ENCODE measurements at places on chromosomes 3 and 15.

- no peak for DNase-seq
These were observed 92.1 kb upstream of the CHD2 start for GRCh38 chr15:92807971-92808571.

DNA sequence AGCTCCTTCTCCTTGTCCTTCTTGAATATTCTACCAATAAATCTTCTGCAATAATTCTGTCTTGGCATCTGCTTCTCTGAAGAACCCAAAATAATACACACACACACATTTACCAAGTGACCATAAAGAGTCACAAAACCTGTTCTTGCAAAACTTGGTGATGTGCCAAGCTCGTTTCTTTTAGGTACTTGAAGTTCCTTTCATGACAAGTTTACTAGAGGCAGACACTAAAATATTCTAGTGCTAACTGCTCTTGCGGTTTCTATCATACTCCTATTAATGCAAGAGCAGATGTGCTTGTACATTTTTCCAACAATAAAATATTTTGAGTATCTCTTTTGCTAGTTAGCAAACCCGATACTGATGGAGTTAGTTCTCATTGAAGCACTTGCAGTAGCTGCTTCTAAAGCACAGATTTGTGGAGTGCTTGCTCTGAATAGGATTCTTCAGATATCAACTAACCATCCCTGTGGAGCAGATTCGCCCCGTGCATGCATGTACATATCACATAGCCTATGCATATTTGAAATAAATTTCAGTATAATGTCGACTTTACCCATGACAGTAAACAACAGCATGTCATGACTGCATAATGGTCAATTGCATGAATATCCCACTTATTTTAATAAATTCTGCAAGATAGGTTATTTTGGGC lies 23.2 kb downstream of the HHLA2 start:
- DNase-seq: no peak

- no peak for DNase-seq
These were observed 37.3 kb upstream of the CDV3 start for GRCh38 chr3:133535971-133536881.

- no peak for DNase-seq
These were observed 47.2 kb downstream of the TTC23 start for GRCh38 chr15:99202176-99202552.

DNA sequence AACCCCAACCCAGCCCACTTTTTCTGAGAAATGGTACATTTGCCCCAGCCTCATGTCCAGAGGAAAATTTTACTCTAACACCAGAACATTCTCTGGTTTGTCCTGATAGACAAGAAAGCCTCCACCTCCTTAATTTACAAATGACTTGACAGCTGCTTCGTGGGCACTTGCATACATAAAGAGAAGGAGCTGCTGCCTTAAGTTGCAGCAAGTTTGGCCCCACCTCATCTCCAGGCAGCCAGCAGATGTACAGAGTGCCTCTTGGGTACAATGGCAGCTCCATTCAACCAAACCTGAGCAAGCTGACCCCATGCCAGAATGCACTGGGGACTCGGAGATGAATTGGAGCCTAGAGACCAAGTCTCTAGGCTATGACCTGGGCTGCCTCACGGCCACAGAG lies 6.2 kb upstream of the H1-8 start:
- no peak for DNase-seq

GRCh38 chr3:72032441-72033135 lies 247.6 kb upstream of the PROK2 start:
- DNase-seq: no peak

DNA sequence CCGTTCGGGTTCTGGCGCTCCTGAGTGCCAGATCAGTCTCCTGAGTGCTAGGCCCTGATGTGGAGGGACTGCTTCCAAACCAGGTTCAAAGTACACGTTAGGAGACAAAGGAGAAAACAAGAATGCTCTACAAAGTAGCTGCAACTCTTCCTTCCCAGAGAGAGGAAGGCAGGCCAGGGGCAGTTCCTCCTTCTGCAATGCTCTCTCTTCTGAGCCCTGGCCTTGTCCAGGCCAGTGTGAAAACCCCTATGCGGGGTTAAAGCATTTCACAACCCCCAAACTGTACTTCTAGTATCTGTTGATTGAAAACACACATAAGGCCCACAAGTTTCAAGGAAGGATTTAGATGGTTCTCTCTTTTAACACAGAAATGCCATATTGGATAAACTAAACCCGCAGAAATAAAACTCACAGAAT lies 9.7 kb upstream of the CALML4 start:
- DNase-seq: no peak

- DNase-seq: no peak
These were observed 14.2 kb downstream of the TMEM43 start for GRCh38 chr3:14138878-14139655.

DNA sequence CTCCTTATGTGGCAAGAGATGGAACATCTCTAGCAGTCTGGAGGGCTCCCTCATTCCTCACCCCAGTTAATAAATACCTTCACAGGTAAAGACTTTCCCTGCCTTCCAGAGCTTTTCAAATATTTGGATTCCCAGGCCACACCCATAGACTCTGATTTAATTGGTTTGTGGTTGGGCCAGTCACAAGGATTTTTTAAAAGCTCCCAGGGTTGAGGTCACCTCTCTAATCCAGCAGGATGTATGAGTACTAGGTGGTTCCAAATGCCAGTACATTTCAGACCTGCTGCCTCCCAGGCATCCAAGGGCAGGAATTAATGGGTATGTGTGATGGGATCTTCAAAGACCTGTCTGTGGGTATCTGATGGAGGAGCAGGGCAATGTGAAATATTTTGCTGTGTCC lies 312.8 kb downstream of the CLSTN2 start:
- DNase-seq: no peak

DNA sequence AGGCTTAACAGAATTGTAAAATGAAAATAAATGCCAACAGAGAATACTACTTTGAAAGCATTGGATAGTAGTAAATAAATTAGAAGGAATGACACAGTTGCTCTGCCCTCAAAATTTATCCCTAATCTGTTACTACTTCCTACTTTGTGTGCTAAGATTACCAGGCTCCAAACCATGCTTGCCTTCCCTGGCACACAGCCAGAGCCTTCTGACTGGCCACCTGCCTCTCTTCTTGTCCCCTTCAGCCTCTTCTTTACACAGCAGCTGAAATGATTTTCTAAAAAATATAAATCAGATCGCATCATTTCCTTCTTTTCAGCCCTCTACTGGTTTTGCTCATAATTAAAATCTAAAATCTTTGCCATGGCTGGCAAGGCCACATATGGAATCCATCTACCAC lies 334.1 kb downstream of the FHIT start:
- DNase-seq: no peak

GRCh38 chr3:8663177-8664061 lies 18.8 kb upstream of the SSUH2 start:
- DNase-seq: no peak

DNA sequence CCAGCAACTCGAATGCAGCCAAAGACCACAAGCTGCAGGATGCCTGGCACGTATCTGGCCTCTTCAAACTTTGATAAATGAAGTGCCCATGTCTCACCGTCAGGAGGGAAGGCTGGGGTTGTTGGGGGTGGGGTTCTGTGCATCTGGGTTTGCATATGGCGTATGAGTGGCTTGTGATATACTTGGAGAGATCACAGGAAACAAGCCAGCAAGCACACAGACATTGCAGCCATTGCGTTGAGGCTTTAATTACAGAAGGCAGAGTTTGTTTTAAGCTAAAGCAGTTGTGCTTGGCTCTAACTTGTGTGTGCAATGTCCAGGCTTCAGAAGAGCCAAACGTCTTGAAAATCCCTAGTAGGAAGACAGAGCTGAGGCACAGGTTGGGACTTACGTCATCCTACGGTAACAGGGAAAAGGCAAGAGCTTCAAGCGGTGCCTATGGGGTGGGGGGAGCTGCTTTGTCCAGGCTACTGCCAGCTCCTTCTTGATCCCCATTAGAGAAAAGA lies 109.2 kb downstream of the ASB7 start:
- no peak for DNase-seq

DNA sequence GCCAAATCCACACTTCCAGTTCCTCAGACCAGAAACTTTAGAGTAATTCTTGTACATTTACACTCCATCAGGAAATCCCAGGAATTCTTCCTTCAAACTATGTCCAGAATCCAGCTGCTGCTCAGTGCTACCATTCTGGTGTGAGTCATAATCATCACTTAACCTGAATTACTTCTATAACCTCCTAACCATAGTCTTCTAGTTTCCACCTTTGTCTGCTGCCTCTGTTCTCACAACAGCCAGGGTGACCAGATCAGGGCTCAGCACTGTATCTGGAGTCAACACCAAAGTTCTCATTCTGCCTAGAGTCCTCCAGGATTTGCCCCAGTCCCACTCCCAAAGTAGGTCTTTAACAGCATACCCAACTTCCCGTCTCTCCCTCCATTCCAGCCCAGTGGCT lies 3.4 kb downstream of the CLDND1 start:
- DNase-seq: no peak

GRCh38 chr3:100737334-100737733 lies 28.0 kb downstream of the TFG start:
- no peak for DNase-seq

GRCh38 chr3:152595975-152596821 lies 238.7 kb upstream of the P2RY1 start:
- DNase-seq: no peak

GRCh38 chr3:58524326-58524888 lies 12.6 kb downstream of the ACOX2 start:
- DNase-seq: peak; percentile 82

DNA sequence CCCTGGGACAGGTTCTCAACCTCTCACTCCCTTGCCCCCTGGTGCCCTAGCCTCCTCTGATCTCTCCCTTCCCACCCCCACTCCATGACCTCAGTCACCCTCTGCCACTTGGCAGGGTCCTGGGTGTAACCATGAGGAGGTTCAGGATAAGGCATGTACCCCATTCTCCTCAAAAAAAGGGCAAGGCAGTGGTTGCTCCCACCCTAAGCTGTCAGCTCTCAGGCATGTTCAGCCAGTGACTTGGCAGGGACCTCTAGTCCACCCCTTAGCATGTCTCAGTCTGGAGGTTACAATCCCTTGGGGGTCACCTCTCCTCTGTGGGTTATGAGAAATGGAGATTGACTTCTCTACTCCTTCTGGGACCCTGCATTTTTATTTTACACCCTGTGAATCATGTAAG lies 11.0 kb upstream of the BOC start:
- DNase-seq: peak; percentile 66

GRCh38 chr3:51896607-51897305 lies 6.4 kb downstream of the IQCF1 start:
- peak; percentile 50 for DNase-seq

DNA sequence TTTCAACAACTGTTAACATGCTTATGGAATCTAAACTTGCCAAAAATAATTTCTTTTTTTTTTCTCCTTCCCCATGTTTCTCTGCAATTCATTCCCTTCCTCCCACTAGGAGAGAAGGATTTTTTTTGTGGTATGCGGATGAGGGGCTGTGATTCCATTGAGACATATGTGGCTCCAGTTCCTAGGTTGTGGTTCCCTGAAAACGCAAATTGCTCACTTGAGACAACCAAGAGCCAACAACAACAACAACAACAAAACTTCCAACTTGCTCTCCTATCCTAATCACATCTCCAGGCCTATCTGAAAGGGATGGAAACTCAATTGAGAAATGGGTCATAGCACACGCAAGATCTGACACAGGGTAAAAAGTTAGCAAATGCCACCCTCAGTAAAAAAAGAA lies 406.5 kb upstream of the TGFBR2 start:
- no peak for DNase-seq

DNA sequence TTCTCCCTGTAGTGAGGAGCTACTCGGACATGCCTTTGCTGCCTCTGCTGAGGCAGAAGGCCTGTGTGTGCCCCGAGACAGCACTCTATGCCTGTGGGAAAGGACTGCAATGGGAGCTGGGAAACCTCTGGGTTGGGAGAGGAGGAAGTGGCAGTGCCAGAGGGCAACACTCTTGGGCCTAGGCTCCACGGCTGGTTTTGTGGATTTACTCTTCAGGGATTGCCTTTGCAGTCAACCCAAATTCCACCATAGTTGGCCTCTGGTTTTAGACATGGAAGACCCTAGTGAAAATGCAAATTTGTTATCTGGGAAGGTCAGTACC lies 46.8 kb downstream of the ITGA11 start:
- DNase-seq: no peak

- DNase-seq: no peak
These were observed 130.4 kb upstream of the FOXB1 start for GRCh38 chr15:59873644-59874272.

- no peak for DNase-seq
These were observed at the start of gene DNAJA4 for GRCh38 chr15:78264304-78265136. Gene DNAJA4, plus strand, starts transcription at chr15:78264562. Its CDS starts 202 bp downstream, at chr15:78264764.

GRCh38 chr15:53833134-53833624 lies 73.7 kb upstream of the WDR72 start:
- DNase-seq: no peak

Data from esophagus muscularis mucosa (tissue), 4 donors.